GDM1 (cell line): ENCODE measurements at places on chromosomes 3 and 15.

- no peak for DNase-seq
Observed at GRCh38 chr3:197010556-197011351, 18.9 kb downstream of the MELTF start.

DNA sequence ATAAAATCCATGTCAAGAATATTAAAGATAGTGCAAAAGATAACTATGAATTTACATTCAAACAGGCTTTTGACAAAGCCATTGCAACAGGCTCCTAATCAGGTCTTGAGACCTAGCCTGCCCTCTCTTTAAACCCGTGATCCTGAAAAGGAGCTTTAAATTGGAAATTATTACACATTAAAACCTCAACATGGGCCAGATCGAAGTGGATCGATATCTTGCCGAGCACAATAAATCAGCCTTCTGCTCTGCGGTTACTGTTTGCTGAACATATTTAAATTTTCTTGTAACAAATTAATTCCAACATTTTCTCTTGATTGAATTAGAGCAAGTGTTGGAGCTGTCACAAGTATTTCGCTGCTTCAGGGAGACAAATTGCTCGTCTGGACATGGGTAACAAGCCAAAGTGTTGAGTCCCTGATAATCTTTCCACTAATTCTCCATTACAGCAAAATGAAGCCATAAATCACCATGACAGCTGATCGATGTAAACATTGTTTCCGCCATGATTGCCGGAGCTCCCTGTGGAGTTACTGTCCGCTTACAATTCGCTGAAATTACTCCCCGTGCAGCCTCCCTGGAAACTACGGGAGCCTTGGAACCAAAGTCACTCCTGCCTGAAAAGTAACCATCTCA is 47.6 kb downstream of the SHOX2 start:
- DNase-seq, result no peak

- no peak for DNase-seq
Observed at GRCh38 chr15:31130576-31131237, 29.2 kb upstream of the TRPM1 start.

GRCh38 chr3:152621006-152621868 is 213.7 kb upstream of the P2RY1 start:
- DNase-seq, result no peak

- DNase-seq, result no peak
Observed at GRCh38 chr3:190294030-190294429, 28.2 kb downstream of the CLDN1 start.

- DNase-seq, result no peak
Observed at GRCh38 chr3:9777694-9778021, 7.9 kb upstream of the CAMK1 start.

DNA sequence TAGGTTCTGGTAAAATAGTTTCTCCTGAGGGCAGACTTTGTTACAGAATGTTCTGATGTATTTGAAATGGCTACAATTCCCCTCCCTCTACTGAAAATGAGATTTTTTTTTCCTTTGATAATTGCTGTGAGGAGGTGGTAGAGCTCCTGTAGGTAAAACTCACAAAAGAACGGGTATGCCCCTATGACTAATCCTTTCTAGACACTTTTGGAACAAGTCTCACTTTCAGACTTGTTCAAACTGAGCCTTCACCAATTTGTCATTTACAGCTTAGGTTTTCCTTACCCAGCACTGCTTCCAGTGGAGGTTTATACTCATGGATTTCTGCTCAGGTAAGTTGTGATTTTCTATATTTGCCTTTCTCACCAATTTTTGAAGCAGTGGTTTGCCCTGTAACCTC is 115.6 kb downstream of the NLGN1 start:
- DNase-seq, result no peak

DNA sequence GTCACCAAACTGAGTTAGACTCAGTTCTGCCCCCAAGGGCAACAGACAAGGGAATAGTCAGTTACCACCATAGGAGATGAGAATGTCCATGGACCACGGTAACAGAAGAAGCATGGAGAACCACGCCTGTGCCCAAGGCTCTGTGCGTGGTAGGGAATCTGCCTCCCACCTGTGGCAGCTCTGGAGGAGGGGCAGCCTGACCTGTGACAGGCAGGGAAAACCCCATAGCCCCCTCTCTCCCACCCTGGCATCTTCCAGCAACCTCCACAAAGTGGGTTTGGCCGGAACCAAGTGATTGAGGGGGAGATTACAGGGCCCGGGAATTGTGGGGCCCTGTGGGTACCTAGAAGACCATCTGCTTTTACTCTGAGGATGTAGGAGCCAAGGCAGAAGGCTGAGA is 14.3 kb upstream of the LTF start:
- DNase-seq, result no peak

- DNase-seq, result no peak
Observed at GRCh38 chr3:188452158-188452772, 298.3 kb downstream of the LPP start.

DNA sequence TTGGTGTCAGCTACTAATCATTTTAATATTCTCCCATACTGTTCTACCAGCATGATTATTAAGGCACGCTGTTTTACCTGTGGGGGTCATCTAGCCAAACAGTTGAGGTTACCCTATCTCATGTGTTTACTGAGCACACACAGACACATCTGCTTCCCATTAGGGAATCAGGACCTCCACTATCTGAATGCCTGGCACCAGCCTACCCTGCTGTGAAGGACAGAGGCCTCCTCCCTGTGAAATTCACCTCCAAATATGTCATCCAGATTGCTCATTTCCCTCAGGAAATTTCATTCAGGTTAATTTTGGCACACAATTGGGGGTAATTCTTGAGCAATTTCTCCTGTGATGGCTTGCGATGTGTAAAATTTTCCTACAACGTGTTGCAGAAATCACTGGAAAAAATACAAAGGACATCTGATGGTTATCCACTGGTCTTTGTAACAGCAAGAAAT is 155.6 kb upstream of the NR2E3 start:
- DNase-seq, result no peak

DNA sequence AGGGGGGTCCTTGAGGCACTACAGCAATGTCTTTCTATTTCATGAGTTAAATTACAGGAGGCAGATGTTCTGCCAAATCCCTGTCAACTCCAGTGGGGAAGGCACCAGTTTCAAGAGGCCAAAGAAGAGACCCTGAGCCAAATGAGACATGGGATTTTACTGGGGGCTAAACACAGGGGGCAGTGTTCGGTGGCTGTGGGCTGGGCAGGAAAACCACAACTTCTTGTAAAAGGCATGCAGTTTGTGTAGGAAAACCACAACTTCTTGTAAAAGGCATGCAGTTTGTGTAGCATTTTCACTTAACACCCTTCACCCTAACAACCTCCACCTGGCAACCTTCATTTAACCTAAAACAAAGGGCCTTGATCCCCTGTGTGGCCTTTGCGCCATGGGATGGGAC is 61.0 kb downstream of the POLR2M start:
- DNase-seq, result no peak

- no peak for DNase-seq
Observed at GRCh38 chr15:84973492-84974460, 7.9 kb upstream of the PDE8A start.

DNA sequence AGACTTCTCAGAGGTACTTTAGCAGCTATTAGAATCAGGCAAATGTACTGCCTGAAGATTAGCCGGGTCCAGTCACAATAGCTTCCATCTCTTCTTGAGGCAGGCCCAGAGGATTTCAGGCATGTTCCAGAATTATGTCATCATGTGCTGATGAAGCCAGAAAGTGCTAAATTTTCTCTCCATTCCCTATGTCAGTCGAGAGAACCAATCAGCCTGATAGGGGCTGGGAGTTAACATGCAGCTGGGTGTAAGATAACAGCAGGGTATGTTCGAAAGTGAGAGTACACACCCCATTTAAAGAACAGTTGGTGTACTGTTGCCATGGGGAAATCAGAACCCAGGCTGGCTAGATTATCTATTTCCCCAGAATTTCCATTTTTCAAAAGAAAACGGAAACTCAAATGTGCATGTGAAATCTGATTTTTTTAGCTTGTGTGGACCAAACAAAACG is 48.7 kb downstream of the MYH15 start:
- DNase-seq, result no peak

- DNase-seq, result no peak
Observed at GRCh38 chr15:78073046-78073787, 4.3 kb downstream of the TBC1D2B start.

DNA sequence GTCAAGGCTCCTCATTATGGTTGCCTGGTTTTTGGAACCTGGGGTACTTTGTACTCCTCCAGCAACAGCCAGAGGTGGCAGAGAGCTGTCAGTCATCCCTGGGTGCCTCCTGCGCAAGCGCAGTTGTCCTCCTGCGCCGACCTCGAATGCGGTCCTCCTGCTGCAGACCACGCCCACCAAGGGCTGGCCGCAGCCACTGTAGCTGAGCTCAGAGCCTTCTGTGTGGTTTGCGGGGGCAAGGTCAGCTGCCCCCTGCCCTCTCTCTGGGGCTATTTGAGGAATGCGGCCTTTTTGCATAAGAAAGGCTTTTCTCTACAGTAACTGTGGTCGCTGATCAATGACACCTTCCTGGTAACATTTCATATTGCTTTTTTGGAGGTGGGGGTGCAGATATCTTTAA is 131.3 kb upstream of the SNRPN start:
- DNase-seq, result no peak

GRCh38 chr3:17744693-17745092 is 2.3 kb upstream of the TBC1D5 start:
- DNase-seq, result no peak

GRCh38 chr3:31876331-31876730 is 104.7 kb downstream of the OSBPL10 start:
- DNase-seq, result no peak

DNA sequence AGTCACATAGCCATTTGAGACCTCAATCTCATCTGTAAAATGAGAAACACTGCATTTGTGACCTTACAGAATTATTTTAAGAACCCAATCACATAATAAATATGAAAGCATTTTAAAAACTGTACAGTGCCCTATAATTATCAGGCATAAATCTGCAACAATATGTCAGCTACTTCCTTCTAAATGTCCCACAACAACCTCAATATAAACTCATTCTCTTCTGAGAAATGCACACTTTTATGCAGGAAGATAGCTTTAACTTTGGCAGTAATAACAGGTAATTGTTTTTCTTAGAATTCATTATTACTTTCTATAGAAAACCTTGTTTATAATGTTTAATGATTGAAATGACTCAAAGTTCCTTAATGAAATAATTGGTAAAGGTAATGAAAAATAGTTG is 400.7 kb upstream of the AGTR1 start:
- DNase-seq, result no peak

- no peak for DNase-seq
Observed at GRCh38 chr3:64319391-64319790, 94.1 kb upstream of the PRICKLE2 start.

- DNase-seq, result no peak
Observed at GRCh38 chr15:80514071-80514780, 110.0 kb downstream of the ARNT2 start.

- DNase-seq, result no peak
Observed at GRCh38 chr15:82916161-82916952, 36.2 kb downstream of the HOMER2 start.

- no peak for DNase-seq
Observed at GRCh38 chr3:138412821-138413551, 21.4 kb upstream of the ESYT3 start.

DNA sequence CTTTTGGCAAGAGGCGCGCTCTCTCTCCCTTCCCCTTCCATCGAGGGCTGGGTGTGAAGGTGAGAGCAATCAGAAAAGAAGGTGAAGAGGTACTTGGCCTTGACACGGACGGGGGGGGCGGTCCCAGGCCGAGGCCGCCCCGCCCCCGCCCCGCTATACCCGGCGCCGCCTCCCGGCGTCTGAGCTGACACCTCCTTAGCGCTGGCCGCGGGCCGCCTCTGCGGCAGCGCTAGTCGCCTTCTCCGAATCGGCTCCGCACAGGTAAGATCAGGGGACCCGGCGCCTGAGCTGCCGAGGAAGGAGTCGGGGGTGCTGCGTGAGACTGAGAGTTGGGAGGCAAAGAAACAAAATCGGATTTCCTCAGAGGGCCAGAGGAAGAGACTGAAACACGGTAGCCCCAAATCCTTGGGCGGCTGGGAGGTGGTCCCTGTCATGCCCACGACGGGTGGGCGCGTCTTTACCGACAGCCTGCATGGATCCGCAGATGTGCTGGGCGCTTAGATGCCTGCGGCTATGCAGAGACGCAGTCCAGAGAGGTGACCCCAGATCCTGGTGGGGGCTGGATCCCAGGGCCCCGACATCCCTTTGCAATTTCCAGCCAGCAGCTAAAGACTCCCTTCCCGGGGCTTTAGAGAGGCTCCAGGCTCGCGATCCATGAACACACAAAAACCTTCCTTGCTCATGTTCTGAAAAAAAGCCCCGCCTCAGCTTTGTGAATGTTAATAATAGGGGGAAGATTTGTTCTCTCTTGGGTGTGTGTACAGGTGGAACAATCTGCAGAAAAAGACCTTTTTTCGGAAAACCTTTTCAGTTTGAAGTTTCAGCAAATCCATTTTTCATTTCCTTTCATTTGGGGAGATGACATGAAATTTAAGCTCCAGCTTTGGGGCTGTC is at the start of gene ENTPD3:
Gene ENTPD3, plus strand, starts transcription at position 184 of the 894 bp plus-strand sequence. CDS start 874 bp downstream, outside the sequence.
- no peak for DNase-seq

DNA sequence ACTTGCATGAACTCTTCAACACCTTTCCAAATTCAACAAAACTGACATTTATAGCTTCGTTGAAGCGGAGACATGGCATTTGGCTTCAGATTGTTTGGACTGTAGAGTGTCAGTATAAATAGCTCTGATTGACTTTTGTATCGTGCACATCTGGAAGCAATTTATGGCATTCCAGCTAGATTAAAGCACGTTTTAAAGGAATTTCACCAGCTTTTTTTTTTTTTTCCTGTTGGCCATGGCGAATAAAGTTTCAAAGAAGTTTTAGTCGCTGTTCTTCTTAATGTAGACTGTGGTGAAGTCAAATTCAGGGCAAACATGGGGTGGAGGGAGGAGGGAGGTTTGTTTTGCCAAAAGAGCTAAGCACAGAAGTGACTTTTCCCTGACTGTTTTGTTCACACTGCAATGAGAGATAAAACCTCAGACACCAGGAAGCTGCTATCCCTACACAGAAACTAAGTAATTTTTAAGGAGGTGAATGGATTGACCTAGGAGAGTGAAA is 391.0 kb upstream of the RARB start:
- no peak for DNase-seq

DNA sequence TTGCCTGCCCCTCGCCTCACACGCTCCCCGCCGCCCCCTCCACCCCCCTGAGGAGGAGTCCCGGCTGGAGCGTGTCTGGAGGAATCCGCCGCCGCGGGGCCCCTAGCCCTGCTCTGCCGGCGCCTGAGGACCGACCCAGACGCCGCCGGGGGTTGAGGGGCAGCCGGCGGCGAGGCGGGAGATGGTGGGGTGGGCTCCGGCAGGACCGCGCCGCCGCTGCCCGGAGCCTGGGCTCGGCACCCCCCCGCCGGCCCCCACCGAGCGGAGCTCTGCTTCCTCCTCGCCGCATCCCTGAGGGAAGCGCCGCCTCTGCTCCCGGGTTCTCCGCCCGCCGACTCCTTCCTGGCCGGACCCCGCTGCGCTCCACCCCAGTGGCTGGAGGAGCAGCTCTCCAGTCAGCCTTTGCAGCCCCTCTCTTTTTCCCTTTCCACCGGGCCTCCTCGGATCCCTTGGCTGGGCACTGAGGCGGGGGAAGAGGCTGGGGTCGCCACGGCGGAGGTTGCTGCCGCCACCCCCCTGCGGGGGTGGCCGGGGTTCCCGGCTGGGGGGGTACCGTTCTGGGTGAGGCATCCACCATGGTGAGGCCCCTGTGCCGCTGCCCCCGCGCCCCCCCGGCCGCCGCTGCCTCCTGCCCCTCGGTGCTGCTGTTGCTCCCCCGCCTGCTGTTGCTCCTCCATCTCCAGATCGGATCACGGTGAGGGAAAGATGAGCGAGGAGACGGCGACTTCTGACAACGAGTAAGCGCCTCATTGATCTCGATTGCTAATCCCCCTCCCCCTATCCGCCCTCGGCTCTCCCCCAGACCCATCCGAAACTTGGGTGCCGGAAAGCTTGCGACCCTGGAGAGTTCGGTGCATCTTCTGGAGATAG is at the start of gene SPRED1:
Gene SPRED1, plus strand, starts transcription at position 356 of the 870 bp plus-strand sequence. Its CDS starts 350 bp downstream, at position 706.
- DNase-seq, result peak; percentile 25

GRCh38 chr3:97691354-97691753 is 73.2 kb upstream of the ARL6 start:
- DNase-seq, result no peak
